Kidney capillary endothelial cell (primary cell): ENCODE measurements at places on chromosomes 5 and 9.

- no peak for DNase-seq
Measured at GRCh38 chr9:28770226-28770625, 1196.9 kb upstream of the C9orf72 start.

DNA sequence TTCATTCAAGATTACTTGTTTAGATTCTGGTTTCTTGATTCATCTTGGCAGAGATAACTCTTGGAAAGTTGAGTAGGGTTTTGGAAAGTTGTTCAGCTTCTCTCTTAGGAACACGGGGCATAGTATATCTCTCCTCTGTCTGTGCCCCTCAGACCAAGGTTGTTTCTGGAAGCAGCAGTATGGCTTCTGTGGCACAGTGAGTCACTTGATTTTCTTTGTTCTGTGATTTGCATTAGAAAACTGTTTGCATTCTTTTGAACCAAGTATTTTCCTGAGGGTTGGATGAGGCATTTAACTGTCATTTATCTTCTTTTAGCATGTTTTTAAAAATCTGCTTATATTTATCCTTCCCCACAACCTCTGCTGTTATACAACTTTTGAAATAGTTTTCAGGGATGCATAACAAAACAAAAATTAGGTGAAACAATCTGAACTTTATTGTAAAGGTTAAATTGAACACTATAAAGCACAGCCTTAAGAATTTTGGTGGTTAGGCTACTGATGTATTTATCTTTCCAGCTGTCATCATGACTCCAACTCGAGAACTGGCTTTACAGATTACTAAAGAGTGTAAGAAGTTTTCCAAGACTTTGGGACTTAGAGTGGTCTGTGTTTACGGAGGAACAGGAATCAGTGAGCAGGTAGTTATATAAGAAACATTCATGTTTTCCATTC lies 26.5 kb downstream of the DDX46 start:
- DNase-seq: peak; percentile 58

DNA sequence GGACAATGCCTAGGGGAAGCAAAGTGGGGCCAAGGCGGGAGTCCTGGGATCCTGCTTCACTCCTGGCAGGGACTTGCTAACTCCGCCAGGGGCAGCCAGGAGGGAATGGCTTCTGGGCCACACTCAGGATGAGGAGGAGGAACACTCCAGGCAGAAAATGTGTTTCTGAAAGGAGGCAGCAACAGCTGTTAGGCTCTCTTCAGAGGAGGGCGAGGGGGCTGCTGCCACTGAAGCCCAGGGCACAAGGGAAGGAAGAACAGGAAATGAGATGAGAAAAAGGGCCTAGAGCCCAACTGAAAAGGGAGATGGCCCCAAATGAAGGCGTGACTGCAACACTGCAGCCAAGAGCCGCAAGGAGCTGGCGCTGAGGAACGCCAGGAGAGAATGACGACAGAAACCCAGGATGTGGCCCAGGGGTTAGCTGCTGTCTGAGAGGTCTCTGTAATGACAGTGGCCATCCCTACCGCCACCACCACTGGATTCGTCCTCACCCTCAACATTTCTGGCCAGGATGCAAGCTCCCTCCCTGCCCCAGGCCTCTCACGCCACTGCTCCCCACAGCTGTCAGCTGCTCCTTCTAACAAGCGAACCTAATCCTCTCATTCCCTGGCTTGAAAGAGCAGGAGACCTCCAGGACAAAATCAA lies 15.8 kb downstream of the PSMB7 start:
- no peak for DNase-seq

GRCh38 chr9:93517331-93517730 lies 59.1 kb upstream of the PHF2 start:
- no peak for DNase-seq

- DNase-seq: no peak
Measured at GRCh38 chr9:18907927-18908625, 124.9 kb downstream of the SAXO1 start.

GRCh38 chr5:174412374-174412773 lies 312.0 kb upstream of the MSX2 start:
- no peak for DNase-seq

GRCh38 chr5:133267601-133268000 lies 215.8 kb downstream of the HSPA4 start:
- DNase-seq: no peak

DNA sequence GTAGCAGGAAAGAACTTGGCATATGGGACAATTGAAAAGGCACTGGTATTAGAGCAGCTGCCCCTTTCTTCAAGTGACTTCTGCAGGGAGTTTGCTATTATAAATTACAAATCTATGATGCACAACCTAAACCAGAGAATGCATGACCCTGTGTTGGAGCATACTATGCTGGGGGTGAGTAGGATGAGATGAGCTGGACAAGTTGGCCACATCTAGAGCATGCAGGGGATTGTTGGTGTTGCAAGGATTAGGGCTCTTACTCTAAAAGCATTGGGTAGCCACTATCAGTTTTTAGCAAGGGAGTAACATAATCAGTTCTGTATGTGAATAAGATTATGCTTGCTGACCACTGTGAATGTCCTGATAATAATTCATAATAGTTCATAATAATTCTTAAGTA lies 186.7 kb downstream of the KIAA0825 start:
- DNase-seq: no peak

GRCh38 chr5:149870232-149870631 lies 74.4 kb downstream of the PDE6A start:
- no peak for DNase-seq

- DNase-seq: no peak
Measured at GRCh38 chr9:137975936-137976565, 98.5 kb downstream of the CACNA1B start.

DNA sequence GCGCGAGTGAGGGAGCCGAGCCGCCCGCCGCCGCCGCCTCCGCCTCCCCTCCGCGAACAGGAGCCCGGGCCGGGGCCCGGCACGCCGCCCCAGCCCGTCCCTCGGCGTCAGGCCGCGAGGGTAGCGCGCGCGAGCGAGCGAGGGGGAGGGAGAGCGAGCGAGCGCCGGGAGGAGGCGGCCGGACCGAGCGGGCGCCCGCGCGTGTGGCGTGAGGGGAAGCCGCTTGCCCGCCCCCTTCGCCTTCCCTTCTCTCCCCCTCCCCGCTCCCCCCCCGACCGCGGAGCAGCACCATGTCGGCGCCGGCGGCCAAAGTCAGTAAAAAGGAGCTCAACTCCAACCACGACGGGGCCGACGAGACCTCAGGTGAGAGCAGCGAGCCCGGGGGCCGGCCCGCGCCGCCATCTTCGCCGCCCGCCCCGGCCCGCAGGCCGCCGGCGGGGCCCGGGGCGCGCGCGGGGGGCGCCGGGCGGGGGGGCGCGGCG lies 312 bp downstream of the SET start:
- DNase-seq: peak; percentile 21

- peak; percentile 30 for DNase-seq
Measured at GRCh38 chr9:119370816-119371215, 1.6 kb upstream of the BRINP1 start.
